ENCODE measurements at places on chromosomes 16 and 17.

- no peak for DNase-seq
These were observed 10.0 kb downstream of the CMC2 start for GRCh38 chr16:80996688-80997138.

DNA sequence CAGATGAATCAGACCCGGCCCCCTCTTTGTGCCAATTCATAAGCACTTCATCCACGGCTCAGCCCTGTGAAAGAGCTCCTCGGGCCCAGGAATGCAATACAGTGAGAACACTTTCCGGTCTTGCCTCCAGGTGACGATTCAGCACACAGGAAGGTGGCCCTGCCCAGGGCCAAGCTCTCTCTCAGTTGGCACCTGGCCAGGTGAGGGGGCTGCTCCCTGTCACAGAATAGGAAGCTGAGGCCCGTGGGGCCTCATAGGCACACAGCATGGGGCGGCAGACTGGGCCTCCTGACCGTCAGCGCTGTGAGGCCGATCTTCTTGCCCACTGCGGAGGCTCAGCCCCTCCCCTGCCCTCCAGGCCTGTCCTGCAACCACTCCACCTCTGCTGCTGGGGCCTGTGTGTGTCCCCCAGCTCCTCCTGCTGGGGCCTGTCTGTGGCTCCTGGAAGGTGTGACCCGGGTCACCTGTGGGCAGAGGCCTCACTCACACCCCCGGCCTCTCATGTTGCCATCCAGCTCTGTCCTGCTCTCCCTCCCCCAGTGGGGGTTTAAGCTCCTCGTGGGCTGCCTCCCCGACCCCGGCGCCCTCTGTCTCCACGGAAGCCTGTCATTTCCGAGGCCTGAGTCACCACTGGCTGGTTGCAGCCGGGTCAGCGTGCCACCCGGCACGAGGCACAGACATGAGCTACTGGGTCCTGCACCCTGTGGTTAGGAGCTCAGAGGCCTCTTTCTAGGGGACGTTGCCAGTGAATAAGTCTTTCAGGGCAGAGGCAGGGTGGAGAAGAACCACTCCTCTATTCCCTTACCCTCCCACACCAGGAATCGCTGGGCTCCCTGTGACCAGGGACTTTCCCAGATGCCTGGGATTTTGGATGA is 114.4 kb downstream of the SEC14L1 start:
- no peak for DNase-seq

GRCh38 chr16:57566436-57566835 is 24.0 kb downstream of the ADGRG5 start:
- no peak for DNase-seq

DNA sequence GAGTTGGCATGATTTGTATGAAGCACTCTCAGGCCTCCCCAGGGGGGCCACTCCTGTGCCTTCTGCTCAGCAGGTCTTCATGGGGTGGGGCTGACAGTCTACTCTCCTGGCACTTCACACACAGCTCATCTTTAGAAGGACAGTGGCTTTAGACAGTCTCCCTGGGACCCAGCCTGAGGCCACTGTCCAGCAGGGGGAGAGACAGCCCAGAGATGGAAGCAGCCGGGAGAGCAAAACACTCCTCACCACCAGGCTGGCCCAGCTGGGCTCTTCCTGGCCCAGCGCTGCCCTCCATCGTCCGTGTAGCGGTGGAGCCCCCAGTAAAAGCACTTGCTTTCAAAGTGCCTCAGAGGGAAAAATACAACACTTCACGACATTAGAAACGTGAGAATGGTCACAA is 62.0 kb upstream of the CRHR1 start:
- DNase-seq: no peak

- peak; percentile 52 for DNase-seq
These were observed at the start of the genes ABI3 and GNGT2 for GRCh38 chr17:49210158-49211029. ABI3 (plus strand) TSS chr17:49210707; CDS start chr17:49210725, 18 bp downstream. GNGT2 (minus strand) TSS chr17:49210574; CDS start chr17:49207422, 3,152 bp downstream.

DNA sequence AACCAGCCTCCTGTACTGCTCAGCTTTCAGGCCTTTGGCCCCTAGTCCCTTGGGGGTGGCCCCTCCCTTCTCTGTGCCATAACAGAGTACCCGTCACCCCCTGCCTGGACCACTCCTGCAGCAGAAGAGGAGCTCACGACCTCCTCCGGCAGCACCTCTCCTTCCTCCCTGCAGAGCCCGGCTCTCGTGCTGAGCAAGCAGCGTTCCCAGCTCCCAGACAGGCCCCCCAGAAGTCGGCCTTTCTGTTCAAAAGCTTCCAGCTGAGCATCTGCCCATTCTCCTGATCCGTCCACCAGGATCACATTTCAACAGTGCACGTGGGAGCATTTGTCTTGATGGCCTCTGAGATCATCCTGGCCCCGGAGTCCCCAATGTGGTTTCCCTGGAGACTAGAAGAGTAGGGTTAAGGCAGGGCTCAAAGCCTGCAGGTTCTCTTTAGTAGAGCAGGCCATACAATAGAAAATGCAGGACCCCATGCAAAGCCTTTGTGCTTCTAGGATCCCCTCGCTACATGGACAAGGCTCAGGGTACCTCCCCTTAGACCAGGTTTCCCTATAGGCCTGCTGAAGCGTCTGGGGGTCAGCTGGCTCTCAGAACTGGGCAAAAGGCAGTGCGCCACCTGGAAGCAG is 35.6 kb downstream of the NLRC3 start:
- DNase-seq: no peak

GRCh38 chr16:80226499-80226898 is 314.3 kb upstream of the DYNLRB2 start:
- no peak for DNase-seq

DNA sequence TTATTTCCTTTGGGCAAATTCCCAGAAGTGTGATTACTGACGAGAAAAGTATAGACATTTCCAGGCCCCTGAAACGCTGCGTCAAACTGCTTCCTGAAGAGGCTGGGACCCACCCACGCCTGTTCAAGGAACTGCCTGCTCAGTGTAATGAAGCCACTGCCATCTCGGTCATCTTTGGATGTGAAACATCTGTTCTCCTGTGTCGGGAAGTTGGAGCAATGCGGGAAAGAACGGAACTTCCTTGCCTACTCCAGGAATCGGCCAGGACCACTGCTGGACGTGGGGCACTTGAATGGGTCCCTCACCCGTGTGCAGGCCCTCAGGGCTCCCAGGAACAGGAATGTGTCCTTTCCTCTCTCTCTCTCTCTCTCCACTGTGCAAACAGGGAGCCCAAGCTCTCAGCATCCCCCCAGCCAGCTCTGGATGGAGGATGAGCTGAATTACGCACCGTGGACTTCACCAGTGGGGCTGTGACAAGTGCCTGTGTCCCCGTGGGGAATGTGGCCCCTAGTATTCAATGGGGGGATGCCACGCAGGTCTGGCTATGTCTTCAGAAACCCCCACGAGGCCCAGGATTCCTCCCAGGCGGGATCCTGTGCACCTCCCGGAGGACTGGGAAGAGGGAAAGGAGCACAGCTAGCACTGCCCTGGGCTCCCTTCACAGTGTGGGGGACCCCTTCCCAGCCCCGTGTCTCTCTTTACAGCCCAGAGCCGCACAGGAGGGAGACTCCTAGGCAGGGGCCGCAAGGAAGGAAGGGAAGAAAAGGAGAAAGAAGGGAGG is 18.3 kb upstream of the LITAF start:
- no peak for DNase-seq

DNA sequence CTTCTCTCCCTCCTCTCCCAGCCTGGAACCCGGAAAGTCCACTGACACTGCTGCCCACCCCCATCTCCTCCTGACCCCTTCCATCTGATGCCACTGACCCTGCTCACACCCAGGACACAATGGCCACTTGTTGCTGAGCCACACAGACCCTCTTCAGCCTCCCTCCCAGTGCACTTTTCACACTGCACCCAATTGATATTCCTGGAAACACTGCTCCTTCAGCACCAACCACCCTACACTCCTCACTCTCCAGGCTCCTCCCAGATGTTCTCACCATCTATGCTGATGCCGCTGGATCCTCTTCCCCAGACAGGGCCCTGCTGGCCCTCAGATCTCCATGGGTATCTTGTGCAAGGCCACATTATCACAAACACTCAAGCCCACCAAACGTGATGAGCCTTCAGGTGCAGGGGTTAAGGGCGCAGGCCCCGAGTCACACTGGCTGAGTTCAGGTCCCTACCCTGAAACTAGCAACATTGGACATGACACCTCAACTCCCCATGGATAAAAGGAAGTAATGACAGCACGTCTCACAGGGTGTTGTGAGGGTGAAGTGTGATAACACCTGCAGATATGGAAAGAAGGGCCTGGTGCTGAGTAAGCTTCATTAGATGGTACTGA is 238.1 kb downstream of the ZNF423 start:
- DNase-seq: no peak

DNA sequence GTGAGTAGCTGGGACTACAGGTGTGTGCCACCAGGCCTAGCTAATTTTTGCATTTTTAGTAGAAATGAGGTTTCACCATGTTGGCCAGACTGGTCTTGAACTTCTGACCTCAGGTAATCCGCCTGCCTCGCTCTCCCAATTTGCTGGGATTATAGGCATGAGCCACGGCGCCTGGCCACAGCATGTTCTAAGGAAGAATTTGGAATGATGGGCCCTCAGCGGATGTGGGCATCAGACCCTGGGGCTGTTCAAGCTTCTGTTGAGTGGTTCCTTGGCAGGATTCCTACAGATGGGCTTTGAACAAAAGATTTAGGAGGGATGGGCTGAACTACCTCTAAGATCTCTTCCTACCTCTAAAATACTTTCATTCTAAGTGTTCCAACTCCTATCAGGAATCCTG is 4.1 kb downstream of the PRPSAP2 start:
- DNase-seq: no peak

DNA sequence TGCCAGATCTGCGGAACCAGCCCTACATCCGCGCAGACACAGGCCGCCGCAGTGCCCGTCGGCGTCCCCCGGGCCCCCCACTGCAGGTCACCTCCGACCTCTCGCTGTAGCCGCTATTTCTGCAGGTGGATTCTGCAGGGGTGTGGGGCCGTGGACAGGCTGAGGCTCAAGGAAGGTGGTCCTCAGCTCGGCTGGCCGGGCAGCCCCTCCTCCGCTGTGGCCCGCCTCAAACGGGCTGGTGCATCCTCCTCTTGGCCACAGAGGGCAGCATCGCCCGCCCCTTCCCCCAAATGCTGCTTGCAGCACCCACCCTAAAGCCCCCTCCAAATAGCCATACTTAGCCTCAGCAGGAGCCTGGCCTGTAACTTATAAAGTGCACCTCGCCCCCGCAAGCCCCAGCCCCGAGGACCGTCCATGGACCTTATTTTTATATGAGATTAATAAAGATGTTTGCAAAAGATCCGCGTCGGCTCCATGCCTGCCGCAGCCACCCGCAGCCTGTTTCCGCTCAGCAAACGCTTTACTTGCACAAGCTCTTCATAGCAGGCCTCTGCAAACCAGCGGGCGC is 14.9 kb downstream of the SPATA32 start:
- no peak for DNase-seq

- DNase-seq: peak; percentile 25
These were observed 72.9 kb downstream of the METRNL start for GRCh38 chr17:83152227-83152744.

DNA sequence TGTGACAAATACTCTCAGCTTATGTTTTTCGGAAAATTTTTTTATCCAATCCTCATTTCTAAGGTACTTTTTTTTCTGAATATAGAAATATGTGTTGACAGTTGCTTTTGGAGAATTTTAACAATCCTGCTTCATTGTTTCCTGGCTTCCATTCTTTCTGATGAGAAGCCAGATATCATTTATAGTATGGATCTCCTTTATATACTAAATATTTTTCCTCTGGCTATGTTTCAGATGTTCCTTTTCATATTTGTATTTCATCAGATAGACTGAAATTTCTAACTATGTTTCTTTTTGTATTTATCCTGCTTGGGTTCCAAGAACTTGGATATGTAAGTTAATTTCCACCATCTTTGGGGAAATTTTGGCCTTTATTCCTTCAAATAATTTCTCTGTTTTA is 138.9 kb upstream of the CDH11 start:
- no peak for DNase-seq

GRCh38 chr16:77383606-77384187 is 51.1 kb downstream of the ADAMTS18 start:
- DNase-seq: no peak

GRCh38 chr16:3576211-3576610 is 992 bp downstream of the NLRC3 start:
- peak; percentile 36 for DNase-seq

DNA sequence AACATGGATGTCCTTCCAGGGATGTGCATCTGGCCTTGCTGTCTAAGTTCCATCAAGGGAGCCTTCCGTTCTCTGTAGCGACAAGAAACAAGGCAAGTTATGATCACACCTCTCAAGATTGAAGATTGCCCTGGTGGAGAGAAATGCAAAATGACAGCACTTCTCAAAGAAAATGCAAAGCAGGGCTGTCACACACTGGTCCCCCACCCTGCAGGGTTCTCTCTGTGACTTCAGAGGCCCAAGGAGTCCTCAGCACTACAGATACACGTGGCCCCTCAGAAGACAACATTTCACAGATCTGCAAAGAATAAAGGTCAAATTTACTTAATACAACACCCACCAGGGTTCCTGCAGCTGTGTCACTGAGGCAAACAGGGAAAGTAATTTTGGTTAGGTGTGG is 60.7 kb upstream of the TEX2 start:
- DNase-seq: no peak

GRCh38 chr17:35377068-35377467 is 3.6 kb upstream of the SLFN11 start:
- no peak for DNase-seq

- DNase-seq: no peak
These were observed 151.7 kb upstream of the COX10 start for GRCh38 chr17:13917634-13918033.

- DNase-seq: no peak
These were observed 27.5 kb downstream of the TRPV3 start for GRCh38 chr17:3529817-3530741.

DNA sequence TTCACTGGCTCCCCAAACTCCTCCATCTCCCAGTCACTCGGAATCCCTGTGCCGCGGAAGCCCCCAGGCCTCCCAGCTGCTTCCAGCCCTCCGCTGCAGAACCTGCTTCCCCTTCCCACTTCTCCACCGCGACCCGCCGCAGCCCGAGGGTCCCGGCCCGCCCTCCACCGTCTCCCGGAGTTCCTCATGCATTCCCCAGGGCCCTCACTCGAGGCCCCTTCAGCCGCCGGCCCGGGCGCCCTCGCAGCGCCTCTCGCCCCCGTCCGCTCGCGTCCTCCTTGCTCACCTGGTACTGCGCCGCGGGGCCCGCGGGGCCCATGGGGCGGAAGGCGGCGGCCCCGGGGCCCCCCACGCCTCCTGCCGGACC is 329 bp downstream of the SMARCD2 start:
- no peak for DNase-seq
